ENCODE measurements at places on chromosomes 13 and 19.

DNA sequence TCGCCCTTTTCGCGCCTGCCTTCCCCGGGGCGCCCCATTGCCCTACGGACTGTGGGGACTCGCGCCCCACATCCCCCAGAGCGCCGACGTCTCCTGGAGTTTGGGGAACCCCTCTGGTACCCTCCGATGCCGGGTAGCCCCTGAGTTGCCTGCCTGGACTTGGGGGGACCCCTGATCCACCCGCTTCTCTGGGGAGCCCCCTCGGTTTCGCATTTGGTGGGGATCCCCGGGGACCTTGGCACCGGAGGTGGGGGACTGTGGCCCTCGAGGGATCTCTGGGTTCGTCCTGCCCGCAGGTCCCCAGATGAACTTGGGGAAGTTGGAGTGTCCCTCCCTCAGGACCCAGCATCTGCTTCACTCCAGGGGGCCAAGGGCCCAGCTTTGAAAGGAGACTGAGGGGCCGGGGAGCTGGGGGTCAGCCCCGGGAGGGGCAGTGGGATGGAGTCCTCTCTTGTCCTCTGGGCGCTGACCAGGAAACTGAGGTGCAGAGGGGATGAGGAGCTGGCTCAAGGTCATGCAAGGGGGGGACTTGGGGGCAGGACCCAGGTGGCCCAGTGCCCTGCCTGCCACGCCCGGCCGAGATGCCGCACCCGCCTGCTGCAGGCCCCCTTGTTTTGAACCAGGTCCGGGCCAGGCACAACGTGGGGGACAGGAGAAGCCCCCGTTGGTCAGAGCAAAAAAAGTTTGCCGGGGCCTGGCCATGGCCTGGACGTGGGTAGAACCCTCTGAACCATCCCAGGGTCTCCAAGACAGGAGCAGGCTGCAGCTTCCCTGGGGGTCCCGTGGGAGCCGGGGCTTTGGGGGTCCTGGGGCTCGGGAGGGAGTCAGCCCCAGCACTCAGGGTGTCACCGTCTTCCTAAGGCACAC lies 1.0 kb downstream of the EFNA2 start:
- no peak for DNase-seq

GRCh38 chr19:19823916-19824315 lies 2.4 kb upstream of the ZNF506 start:
- no peak for DNase-seq

- peak; percentile 50 for DNase-seq
Observed at GRCh38 chr13:30463787-30464495, 1.8 kb downstream of the HMGB1 start.

DNA sequence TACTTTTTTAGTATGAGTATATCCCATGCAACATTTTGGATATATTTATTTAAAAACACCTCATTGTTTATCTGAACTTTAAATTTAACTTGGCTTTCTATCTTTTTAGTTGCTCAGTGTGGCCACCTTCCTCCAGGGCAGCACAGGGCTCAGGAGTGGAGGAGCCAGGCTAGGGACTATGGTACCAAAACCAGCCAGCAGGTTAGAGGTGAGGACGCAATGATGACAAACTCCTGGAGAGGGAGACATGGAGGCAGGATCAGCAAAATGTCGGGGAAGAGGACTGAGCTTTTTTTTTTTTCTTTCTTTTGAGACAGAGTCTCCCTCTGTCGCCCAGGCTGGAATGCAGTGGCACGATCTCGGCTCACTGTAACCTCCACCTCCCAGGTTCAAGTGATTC lies 29.6 kb upstream of the CALM3 start:
- DNase-seq = no peak

- peak; percentile 63 for DNase-seq
Observed at GRCh38 chr13:73248711-73249580, 190.1 kb downstream of the KLF5 start.

GRCh38 chr13:32454886-32455593 lies 27.1 kb upstream of the N4BP2L1 start:
- no peak for DNase-seq

- no peak for DNase-seq
Observed at GRCh38 chr19:33240181-33240771, 14.6 kb upstream of the SLC7A10 start.

GRCh38 chr19:19338082-19338481 lies 17.5 kb downstream of the MAU2 start:
- DNase-seq = peak; percentile 19

DNA sequence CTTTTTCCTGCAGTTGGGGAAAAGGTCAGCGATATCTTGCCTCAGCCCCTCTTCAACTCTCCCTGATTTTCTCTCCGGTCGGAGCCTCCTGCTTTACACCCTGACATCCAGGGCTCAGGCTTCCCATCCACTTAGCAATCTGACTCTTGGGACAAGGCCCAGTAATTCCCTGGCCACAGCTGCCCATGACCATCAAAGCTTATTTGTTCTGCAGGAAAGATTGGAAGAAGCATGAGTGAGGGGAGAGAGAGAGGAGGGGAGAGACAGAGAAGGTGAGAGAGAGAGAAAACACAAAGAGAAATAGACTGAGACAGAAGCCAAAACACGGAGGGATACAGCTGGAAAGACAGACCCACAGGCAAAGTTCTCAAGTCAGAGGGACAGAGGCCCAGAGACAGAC lies 13.7 kb downstream of the SYT3 start:
- DNase-seq = no peak

- DNase-seq = no peak
Observed at GRCh38 chr13:88622362-88622973, 951.3 kb downstream of the SLITRK5 start.

DNA sequence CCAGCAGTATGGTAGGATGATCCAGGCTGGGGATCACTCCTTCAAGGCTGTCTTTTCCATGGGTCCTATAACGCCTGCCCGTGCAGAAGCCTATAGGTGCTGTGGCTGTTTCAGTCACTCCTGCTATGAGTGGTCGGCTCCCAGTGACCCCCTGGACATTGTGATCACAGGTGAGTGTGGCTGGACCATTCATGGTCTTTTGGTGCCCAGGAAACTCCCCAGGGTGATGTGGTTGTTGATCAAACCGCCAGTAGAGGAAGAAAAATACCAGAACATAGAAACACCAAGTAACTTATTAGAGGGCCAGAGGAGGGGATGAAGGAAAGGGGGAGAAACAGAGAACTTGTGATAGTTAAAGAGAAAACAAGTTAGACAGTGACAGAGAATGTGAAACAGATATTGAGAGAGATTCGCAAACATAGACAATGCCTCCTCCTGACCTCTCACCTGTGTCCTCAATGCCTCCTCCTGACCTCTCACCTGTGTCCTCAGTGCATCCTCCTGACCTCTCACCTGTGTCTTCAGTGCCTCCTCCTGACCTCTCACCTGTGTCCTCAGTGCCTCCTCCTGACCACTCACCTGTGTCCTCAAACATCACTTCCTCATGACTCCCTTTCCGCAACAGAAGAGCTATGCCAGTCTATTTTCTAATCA lies 19.4 kb downstream of the LAIR2 start:
- DNase-seq = no peak

- no peak for DNase-seq
Observed at GRCh38 chr13:111467111-111467890, 146.9 kb downstream of the TEX29 start.

DNA sequence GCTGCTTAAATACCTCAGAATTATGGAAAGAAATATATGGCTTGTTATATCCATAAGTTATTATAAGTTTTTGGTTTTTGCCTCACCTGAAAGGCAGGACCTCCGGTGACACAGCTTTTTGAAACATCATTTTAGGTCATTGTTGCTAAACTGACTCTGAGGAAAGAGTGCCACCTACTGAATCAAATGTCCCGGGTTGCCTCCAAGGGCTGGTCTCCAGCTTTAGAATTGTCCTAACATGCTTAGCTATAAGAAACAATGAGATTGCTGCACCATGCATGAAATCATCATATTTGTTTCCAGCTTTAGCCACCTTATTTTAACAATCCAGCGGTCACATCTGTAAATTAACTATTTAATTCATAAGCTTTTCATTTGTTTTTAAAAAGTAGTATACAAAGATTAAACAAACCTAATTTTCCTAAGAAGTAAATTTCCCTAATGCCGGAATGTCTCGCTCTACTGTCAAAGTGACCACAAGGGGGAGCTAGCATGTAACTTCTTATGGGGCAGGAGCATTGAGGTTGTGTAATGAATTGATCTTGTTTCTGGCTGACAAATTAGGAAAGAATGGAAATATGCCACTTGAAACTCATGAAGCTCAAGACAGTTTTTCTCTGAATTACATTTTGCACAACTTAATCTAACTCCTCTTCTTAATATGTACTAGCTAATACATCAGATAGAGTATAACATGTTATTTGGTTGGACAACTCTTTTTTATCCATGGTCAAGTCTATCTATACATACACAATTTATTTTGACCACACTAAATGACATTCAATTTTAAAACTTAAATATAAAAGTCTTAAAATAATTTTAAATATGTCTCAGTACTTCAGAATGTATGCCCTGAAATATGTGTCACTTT lies 6.7 kb upstream of the PCDH17 start:
- peak; percentile 41 for DNase-seq

DNA sequence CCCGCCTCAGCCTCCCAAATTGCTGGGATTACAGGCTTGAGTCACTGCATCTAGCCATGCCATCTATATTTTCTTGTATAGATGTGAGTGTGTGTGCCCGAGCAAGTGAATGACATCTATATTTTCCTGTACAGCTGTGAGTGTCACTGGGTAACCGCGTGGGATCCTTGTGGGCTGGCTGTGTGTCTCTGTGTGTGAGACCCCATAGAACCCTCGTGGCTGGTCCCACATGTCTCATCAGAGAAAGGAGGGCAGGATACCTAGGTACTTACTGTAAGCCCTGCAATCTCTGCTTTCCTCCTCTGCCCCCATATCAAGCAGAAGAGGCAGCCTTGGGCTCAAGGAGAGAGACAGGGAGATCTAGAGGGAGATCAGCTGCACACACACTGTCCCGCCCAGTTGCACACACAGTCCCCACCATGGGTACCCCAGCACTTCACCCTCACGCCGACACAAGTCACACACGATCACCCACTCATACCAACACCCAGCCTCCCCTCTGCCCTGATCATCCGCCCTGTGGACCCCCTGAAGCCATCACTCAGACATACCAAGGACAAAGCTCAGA lies 655 bp downstream of the DENND1C start:
- no peak for DNase-seq

GRCh38 chr13:99191336-99191899 lies 9.2 kb upstream of the UBAC2 start:
- no peak for DNase-seq

DNA sequence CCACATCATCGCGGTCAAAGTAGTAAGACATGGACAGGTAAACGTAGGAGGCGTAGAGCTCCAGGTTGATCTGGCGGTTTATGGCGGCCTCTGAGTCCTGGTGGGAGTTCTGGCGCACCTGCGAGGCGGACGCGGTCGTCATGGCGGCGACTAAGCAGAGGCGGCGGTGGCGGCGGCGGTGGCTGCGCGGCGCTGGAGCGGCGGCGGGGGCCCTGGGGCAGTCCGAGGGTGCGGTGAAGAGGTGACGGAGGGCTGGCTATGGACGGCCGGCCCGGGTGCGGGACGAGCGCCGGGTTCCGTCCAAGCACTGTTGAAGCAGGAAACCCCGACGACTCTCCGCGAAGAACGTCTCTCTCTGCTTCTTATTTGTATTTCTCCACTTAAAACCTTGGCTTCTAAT lies 484.3 kb upstream of the SGCG start:
- DNase-seq = no peak

GRCh38 chr13:44894001-44894770 lies 95.1 kb downstream of the NUFIP1 start:
- DNase-seq = no peak

DNA sequence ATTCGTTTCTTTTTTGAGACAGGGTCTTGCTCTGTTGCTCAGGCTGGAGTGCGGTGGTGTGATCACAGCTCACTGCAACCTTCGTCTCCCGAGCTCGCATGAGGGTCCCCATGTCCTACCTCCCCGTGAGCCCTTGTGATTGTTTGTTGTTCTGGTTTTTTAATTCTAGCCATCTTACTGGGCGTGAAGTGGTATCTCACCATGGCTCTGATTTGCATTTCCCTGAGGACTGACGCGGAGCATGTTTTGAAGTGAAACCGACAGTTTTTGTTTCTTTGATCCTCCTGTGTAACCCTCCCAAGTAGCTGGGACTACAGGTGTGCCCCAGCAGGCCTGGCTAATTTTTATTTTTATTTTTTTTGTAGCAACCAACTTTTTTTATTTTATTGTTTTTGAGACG lies 21.7 kb downstream of the GNG7 start:
- no peak for DNase-seq
